ENCODE measurements at places on chromosomes 13 and 19. TPM values are rescaled to one million over a fixed set of nuclear protein-coding genes. Genes with fewer than 3 reads are reported as not detected.

The PRR36 gene
- polyA plus RNA-seq, result 13.4 TPM

DNA sequence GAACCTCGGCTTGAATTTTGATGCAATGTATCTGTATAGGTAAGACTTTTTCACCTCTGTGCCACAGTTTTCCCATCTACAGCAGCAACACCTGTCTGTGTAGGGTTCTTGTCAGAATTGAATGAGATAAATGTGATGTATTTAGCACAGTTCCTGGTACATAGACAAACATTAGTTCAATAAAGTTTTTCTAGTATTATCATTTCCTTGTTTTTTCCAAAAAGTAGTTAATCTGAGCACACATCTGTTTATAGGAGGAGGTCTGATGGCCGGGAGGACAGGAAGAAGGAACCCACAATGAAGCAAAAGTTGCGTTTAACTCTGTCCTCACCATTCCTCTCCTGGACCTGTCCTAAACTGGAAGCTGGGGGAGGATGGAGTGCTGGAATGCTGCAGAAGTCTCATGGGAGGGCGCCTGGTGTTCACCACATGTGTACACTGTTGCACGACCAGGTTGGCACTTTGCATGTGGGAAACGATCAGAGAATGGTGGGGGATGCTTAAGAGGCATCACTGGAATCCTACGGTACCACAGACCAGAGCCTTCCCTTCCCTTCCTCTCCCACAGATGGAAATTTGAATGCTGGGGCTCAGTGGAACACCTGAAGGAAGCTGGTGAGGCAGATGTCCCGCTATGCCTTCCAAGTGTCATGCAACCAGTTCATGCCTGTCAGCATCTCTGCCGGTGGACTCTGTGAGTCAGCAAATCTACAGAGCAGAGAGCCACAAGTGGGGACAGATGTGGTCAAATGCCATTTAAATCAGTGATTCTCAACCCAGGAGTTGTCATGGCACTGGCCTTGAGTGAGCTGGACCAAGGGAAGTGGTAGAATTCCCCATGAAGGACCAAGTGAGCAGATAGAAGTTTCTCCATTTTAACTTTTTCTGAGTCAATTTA is 315.6 kb downstream of the DLEU7 start:
- DNase-seq, result no peak

DNA sequence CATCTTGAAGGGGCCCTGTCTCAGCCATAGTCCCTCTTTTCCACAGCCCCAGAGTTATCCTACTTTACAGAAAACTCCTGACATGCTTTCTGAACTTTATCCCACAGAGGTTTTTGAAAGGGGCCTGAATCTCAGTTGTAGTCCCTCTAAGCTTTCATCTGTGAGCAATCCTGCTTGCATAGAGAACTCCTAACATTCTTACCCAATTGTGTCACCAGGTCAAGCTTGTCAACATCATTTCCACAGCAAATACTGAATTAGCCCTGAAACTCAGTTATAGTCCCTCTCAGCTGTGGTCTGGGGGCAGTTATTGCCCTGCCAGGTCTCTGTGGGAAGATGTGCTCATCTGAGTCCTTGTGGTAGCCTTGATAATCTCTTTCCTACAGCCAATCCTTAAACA is 2190.3 kb upstream of the PCDH20 start:
- no peak for DNase-seq

DNA sequence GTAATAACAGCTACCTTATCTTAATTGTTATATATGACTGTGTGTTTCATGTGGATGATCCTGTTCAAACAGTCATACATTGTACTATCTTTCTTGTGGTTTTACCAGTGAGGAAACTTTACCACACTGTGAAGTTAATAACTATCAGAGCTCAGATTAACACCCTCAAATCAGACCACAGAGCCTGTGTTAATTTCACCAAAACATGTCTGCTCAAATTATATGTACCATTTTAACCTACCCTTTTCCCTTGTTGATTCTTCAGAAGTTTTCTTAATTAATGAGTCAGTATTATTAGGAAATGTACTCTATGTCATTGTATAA is 1.8 kb upstream of the ZNF331 start:
- no peak for DNase-seq

DNA sequence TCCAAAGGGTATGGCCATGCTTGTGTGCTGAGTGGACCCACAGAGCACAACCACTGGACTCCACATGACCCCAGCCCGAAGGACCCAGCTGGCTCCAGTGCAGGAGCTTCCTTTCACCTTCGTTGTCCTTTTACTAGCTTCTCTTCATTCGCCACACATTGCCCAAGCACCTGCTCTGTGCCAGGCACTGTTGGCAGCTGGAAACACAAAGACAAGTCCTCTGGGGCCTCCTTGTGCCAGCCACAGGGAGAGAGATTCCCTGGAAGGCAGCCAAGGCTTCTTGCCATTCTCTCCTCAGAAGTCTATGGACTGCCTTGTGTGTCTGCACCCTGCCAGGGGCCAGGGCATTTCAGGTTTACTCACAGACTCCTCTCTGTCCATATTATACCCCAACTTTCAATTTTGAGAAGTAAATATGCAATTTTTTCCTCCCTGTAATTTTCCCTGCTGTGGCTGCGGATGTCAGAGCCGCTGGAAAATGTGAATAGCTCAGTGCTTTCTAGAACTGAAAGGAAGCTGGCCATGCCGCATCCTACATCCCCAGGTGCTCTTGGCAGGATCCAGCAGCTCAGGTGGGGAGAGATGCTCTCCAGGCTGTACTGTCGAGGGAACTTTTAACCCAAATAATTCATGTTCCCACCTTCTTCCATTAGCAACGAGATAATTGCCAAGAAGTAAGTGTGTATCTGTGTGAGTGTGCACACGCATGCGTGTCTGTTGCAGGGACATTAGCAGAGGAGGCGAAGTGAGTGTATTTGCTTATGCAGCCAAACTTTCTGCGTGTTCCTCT is 57.2 kb downstream of the CHST8 start:
- no peak for DNase-seq

GRCh38 chr13:109977212-109977968 is 191.0 kb upstream of the IRS2 start:
- no peak for DNase-seq
